ENCODE measurements at places on chromosomes 7 and 10.

- DNase-seq = no peak
Observed at GRCh38 chr10:77700086-77700485, 62.5 kb upstream of the KCNMA1 start.

GRCh38 chr7:120033114-120033513 is 239.9 kb upstream of the KCND2 start:
- DNase-seq = no peak

DNA sequence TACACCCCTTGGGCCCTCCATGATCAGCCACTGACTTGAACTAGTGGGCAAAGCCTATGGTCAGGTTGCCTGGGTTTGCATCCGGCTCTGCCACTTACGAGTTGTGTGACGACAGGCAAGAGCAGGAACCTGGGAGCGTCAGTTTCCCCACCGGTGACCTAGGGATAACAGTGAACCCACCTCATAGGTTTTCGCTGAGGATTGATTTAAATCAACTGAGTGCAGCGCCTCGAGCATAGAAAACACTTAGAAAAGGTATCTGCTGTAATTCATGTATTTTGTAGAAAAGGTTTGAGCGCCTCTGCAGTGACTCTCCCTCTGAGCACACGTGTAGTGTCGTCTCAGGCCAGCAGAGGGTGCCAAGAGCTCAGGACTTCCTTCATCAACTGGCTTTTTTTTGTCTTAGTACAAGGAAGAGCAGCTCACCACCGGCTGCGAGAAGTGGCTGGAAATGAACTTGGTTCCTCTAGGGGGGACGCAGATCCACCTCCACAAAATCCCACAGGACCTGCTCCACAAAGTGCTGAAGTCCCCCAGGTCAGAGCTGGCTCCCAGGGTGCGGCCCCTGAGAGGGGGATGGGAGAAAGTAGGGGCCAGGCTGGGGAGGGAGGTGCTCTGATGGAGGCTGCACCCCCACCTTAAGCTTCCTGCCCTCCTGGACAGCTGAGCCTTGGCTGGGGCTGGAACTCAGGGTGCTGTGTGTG is 27.7 kb downstream of the BTBD16 start:
- DNase-seq = peak; percentile 57

GRCh38 chr10:113610631-113611601 is 52.9 kb downstream of the NRAP start:
- DNase-seq = no peak

GRCh38 chr10:84095811-84096497 is 43.4 kb upstream of the GHITM start:
- DNase-seq = no peak

GRCh38 chr10:12438919-12439692 is 89.8 kb downstream of the CAMK1D start:
- DNase-seq = no peak

DNA sequence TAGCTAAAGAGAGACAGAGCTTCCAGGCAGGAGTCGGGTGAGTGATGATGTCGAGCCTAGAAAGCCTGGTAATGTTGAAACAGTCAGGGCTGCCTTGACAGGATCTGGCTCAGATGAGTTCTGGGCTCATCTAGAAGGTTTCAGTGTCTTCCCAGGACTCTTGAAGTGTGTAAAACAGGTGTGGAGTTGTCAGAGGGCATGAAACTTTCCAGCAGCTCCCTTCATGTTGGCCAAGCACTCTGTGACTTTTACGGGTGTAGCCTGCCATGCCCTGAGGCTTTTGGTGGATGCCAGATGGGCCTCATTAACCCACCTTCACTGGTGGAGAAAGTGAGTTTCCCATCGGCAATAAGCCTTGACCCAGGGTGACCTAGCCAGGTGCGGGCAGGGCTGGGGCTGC is 66.4 kb upstream of the PDCD4 start:
- no peak for DNase-seq

GRCh38 chr10:89702121-89702480 is 711 bp downstream of the KIF20B start:
- DNase-seq = no peak

DNA sequence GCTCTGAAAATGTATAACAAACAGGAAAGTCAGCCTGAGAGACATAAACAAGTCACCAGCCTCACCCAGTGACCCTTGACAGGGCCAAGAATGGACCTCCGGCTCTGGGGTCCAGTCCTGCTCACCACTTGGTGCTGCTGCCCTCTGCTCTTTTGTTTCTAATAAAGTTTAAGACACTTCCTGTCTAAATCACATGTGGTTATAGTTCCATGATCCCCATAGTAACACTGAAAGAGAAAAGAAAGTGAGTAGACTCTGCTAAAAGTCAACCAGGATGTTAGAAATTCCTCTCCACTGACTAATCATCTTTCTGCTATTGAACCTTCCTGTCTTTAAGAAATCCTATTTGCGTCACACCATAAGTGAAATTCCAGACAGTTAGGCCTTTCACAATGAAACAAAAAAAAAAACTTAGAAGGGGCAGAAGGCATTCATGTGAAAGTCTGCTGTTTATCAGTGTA is 179.2 kb upstream of the BET1 start:
- peak; percentile 98 for DNase-seq

- no peak for DNase-seq
Observed at GRCh38 chr10:5894873-5895272, 4.8 kb downstream of the FBH1 start.

DNA sequence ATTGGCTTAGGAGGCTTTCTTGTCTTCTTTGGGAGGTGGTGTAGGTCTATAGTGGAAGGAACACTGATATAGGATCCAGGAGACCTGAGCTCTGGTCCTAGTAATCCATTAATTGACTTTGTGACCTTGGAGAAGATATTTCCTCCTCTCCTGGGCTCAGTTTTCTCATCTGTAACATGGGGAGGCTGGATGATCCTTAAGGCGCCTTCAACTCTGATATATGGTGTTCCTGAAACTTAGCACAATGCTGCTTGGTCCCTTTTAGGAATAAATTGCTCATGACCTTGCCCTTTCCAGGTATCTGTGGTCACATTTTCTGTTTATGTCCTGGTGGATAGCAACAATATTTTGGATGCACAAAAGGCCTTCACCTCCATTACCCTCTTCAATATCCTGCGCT is 25.3 kb downstream of the ABCC2 start:
- DNase-seq = no peak

- DNase-seq = peak; percentile 37
Observed at GRCh38 chr7:29442146-29442545, 121.5 kb upstream of the PRR15 start.

DNA sequence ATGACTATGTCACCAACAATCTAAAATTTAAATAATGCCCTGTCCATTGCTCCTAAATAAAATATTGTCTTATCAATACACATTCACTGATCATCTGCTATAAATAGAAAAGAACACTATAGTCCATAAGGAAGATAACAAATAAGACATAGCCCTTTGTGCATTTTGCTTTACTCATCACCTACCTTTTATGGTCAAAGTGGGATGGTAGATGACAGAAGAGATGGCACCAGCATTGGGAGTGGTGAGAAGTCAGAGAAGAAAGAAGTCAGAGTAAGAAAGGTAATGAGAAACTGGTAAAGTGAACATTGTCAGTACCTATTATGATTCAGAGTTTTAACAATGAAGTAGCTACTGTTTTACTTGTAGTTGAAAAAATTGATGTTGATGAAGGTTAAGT is 31.1 kb downstream of the SEMA3E start:
- DNase-seq = no peak

DNA sequence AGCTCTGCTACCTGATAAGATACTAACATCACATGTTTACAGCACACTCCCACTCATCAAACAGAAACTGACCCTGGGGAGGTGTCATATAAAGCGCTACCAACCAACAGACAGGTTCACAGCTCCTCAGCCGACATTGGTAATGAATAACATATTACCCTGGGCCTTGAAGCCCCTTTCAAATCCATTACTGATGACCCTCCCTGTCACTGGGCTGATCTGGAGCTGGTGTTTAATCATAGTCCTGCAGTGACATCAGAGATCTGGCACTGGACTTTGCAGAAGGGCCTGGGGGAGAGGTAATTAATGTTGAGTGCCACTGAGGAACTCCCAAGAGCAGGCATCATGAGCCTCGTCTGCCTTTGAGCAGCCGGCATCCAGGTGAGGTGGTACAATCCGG is 306.5 kb upstream of the NFE2L3 start:
- DNase-seq = no peak

- DNase-seq = no peak
Observed at GRCh38 chr10:13347500-13348156, 465 bp downstream of the SEPHS1 start.

DNA sequence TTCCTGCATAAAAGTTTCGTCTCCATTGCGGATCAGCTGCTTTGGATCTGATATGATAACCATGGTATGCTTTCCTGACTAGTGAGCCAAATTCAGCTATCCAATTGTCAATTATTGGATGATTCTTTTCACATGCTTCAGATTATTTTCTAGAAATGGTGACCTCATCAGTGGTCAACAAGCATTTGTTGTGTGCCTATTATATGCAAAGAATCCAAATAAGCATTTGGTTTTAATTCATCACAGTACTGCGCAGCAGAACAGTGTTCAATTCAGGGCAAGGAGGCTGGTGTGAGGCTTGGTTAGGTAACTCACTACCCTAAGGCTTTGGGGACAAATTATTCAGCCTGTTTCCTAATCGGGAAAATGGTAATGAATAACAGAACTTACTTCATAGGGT is 200.5 kb downstream of the SKAP2 start:
- DNase-seq = no peak

Measured in HFF-Myc (cell line).